ENCODE measurements at places on chromosomes 13 and 19.

GRCh38 chr13:53127373-53127772 is 98.8 kb downstream of the OLFM4 start:
- DNase-seq, result no peak

DNA sequence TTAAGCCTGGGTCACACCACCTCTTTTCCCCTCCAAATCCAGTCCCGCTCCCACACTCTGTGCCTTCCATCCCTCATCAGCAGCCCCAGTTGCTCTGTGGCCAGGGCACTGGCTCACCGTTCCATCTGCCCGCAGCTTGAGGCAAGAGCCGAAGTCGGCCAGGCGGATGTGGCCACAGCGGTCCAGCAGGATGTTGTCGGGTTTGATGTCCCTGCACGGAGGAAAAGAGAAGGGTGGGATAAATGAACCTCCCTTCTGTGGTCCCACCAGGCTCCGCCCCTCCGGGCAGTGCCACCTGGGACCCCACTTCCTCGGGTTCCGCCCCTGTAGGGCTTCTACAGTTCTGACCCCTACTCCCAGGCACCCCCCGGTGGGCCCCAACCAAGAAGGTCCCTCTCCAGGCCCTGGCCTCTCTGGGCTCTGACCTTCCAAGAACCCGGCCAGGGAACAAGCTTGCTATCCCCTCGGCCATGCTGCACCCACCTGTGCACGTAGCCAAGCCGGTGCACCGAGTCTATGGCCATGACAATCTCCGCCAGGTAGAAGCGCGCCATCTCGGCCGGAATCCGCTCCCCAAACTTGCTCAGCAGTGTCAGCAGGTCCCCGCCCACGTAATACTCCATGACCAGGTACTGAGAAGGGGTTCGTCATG is 4.2 kb downstream of the DMPK start:
- DNase-seq, result no peak

GRCh38 chr13:113928685-113929627 is 44.9 kb downstream of the C13orf46 start:
- DNase-seq, result no peak

- no peak for DNase-seq
Observed at GRCh38 chr13:37047032-37047431, 12.5 kb downstream of the SUPT20H start.

GRCh38 chr19:46069806-46070341 is 29.1 kb upstream of the IGFL4 start:
- DNase-seq, result no peak

GRCh38 chr13:95588721-95589120 is 36.2 kb downstream of the CLDN10 start:
- DNase-seq, result no peak

DNA sequence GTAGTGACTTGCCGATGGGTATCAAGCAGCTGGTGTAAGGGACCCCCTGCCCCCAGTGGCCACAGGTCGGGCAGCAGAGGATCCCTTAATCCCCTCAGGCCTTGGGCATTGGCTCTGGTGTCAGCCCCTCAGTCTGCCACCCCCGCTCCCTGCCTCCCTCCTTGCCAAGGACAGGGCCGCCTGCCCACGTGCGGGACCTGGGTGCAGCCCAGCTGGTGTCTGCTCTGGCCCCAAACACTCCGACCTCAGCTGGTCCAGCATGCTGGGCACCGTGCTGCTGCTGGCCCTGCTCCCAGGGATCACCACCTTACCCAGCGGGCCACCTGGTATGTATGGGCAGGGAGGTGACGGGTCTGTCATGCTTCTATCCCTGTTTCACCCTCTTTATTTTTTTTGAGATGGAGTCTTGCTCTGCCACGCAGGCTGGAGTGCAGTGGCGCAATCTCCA is at the start of gene TGFBR3L:
TGFBR3L (plus strand) TSS at position 233 of the 448 bp plus-strand sequence.
- DNase-seq, result no peak

GRCh38 chr13:106526738-106527444 is 8.6 kb downstream of the EFNB2 start:
- DNase-seq, result no peak

- DNase-seq, result no peak
Observed at GRCh38 chr13:85241060-85241459, 558.2 kb downstream of the SLITRK6 start.

DNA sequence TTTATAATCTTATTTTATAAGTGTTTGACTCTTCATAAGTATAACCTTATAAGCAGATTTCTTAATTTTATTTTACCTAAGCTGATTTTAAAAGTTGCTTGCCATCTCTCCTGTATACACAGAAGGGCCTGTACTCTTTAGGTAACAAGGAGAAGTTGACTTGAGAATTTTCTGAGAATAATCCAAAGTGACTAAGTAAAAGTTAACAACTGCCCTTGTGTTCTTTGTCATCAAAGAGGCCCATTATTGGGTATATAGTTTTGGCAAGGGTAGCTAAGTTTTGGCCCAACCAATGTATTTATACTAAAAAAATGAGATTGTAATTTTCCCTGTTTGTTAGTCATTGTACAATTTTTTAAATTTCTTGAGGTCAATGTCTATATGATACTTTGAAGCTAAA is 3.2 kb downstream of the LCP1 start:
- DNase-seq, result no peak

GRCh38 chr13:42656958-42657357 is 83.0 kb downstream of the TNFSF11 start:
- DNase-seq, result no peak

DNA sequence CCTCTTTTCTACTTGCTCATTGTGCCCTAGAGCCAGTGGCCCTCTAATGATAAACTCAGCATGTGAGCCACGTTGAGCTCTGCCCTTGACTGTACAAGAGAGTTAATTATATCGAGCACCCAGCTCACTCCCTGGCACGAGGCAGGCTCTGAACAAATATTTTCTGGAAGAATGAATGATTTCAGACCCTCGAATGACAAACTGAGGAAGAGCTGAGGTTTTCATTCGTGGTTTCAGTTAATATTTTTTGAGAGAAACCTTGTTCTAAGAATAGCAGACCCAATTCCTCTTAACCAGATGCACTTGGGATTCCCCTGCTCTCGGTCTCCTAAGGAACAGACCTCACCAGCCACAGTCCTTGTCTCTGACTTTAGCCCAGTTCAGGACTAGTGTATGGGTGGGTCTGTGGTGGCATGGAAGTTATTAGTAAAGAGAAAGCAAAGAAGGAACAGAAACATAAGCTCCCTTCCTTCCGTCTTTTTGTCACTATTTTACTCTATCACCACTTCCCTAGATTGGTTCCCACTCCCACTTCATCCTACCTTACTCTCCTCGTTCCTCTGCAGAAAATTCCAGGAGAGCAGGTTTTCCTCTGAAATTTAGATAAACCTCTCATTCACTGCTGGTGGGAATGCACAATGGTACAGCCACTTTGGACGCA is 22.1 kb upstream of the WDFY2 start:
- DNase-seq, result no peak

- DNase-seq, result no peak
Observed at GRCh38 chr13:68509734-68510621, 1279.8 kb upstream of the PCDH9 start.

DNA sequence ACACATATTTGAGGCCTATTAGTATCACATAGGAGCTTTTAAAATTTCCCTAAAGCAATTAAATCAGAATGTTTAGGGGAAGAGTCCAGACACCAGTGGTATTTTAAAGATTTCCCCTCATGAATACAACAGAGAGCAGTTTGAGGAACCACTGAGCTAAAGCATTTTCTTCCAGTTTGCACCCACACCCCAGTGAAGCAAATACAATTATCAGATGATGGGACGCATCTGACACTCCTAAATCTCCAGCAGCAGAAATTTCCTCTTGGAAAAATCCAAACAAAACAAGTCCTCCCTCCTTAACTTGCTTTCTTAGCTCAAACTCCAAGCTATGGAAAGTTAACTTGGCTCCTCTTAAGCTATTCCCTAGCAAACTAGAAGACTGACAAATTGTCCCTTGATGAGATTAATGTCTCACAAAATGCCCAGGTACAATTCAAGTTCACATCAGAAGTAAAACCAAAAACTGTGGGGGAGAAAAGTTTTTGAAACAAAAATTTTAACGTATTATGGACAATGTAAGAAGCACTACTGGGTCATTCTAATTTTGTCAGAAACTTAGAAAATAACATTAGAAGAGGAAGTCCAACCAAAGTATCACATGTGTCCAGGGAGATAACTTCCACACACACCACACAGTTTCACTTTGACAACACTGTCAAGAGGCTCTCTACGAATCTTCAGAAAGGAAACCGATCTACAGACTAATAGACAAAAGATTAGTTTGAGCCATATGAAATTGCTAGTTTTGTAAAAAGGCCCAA is 74.1 kb downstream of the ABCC4 start:
- DNase-seq, result no peak

DNA sequence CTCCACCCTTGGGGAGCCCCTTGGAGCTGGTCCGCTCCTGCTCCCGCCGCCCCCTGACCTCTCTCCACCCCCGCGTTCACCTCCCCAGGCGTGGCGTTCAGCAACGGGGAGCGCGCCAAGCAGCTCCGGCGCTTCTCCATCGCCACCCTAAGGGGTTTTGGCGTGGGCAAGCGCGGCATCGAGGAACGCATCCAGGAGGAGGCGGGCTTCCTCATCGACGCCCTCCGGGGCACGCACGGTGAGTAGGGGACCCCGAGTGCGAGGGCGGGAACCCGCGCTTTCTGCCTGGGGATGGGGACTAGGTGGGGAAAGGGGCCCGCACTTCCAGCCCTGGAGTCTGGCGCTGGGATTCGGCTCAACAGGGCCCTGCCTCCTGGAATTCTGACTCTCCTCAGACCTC is 1.7 kb downstream of the CYP2A13 start:
- no peak for DNase-seq

DNA sequence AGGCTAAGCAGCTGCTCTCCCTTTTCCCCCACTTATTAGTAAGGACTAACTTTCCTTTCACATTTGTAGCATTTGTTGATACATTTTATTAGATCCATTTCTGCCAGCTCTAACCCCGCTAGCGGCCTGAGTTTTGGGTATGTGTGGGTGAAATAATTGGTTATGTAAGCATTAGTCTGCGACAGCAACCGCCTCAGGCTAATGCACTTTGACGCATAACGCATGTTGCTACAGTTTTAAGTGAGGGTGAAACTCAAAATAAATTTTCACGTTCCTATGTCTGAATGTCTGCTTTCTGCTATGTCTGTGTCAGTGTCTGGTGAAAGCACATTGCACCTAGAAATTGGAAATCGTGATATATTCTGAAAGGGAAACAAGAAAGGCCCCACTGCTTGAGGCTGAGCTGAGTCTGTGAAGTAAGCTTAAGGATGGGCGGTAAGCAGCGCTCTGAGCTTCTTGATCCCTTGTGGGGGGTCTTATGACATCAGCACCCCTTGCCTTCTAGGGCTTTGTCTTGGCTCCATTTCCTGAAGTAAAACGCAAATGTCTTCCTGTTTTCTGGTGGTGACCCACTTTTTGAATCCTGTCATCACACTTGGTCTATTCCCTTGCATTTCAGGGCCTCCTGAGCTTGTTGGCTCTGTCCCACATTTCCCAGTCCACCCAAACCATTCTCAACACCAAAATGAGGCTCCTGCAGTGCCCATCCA is 648.3 kb upstream of the ARGLU1 start:
- no peak for DNase-seq

- DNase-seq, result no peak
Observed at GRCh38 chr13:64697226-64697625, 2532.9 kb downstream of the PCDH9 start.

GRCh38 chr19:15123031-15123890 is 16.1 kb downstream of the SYDE1 start:
- no peak for DNase-seq

DNA sequence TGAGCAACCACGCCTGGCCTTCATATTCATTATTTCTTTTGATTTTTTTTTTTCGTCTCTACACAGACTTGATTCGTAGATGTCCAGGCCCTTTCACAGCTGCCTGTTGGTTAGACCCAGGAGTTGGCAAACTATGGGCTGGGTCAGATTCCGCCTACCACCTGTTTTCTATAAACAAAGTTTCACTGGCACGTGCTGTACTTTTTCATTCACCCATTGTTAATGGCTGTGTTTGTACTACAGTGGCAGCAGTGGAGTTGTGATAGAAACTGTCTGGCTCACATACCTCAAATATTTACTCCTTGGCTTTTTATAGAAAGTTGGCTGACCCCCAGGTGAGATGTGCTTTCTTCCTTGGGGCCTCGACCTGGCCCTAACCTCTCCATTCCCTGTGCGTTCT is 72.9 kb upstream of the TEX29 start:
- DNase-seq, result no peak

DNA sequence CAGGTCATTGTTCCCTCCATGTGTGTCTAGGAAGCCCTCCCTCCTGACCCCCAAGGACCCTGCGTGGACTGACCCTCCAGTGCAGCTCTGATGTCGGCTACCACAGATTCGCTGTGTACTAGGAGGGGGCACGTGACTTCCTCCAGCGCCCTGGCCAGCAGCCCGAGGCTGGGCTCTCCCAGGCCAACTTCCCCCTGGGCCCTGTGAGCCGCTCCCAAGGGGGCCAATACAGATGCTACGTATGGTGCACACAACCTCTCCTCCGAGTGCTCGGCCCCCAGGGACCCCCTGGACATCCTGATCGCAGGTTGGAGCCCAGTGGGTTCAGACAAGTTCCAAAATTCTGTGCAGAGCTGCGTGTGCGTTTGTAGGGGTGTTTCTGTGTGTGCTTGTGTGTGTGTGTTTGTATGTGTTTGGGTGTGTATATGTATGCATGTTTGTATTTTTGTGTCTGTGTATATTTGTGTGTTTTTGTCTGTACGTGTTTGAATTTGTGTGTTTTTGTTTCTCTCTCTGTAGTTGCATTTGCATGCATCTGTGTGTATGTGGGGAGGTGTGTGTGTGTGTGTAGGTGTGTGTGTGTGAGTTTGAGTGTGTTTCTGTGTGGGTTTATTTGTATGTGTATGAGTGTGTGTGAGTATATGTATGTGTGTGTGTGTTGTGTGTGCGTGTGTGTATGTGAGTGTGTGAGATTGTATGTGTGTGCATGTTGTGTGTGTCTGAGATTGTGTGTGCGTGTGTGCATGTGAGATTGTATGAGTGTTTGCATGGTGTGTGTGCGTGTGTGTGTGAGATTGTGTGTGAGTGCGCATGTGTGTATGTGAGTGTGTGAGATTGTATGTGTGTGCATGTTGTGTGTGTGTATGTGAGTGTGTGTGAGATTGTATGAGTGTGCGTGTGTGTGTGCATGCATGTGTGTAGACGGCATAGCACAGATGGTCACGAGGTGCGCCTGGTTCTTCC is 21.4 kb upstream of the LILRA2 start:
- DNase-seq, result no peak

DNA sequence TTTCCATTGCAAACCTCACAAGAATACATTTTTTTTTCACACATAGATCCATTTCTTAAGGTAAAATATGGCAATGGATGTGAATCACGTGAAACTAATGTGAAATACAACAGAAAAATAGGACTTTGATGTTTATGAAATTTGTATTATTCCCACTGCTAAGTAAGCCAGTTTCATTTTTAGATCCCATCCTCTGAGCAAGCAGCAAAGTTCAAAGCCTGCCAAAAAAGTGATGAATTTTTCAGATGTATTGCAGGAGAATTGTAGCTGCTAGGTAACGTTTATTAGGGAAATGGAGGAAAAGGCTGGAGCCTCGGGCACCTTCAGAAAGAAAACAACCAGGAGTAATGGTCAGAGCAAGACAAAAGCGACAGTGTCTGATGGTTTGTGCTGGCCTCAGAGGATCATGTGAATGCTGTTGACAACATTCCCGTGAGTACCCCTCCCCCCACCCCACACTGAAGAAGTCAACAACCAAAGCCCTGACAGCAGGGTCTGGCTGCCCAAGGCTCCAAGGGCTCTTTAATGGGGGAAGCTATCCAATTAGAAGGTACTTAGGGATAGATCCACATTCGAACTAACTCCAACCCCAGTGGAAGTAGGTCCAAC is 95.5 kb downstream of the OXGR1 start:
- DNase-seq, result no peak

GRCh38 chr13:75871059-75871458 is 234.9 kb downstream of the LMO7 start:
- no peak for DNase-seq
